ENCODE measurements at places on chromosomes 2 and 18. TPM values are rescaled to one million over a fixed set of nuclear protein-coding genes. Genes with fewer than 3 reads are reported as not detected.

DNA sequence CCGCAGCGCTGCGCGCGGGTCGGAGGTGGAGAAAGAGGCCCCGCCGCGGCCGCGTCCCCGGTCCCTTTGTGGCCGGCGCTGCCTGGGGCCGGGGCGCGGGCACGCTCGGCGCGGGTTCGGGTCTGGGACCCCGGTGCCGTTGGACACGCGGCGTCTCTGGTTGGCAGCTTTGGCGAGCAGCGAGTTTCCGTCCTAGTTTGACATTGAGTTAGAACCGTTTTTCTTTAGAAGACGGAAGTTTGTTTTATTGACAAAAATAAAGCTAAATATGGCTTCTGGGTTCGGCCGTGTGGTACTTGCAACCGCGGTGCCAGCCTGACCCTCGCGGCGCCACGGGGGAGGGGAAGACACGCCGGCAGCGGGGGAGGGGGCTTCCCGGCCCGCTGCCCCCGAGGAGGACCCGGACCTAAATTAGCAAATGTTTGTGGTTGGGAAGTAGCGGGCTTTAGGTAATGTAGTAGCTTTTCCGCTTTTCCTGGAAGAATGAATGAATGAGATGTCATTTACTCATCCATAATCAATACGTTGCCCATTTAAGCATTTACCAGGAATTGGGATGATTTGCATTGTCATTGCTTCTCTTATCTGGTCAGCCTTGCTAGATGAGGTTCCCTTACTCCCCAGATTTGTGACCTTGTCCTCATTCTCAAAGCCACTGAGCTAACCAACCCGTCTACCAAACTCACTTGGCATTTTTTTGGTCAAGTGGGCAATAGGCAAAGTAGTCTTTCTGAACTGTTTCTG, 530 bp downstream of the GALNT1 start:
- DNase-seq: no peak

DNA sequence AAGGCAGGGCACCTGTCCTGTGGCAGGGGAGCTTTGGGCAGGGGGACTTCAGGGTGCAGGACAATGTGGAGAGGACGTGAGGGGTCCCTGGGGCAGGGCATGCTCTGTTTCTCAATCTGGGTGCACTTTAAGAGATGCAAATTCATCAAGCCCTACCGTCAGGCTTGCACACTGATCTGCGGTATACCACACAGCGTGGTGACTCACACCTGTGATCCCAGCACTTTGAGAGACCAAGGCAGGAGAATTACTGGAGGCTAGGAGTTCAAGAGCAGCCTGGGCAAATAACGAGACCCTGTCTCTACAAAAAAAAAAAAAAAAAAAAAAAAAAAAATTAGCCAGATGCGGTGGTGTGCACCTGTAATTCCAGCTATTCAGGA, 10.2 kb upstream of the GPC1 start:
- DNase-seq: no peak

GRCh38 chr2:191885650-191886049, 38.8 kb upstream of the CAVIN2 start:
- no peak for DNase-seq

GRCh38 chr18:46214435-46214834, 110.2 kb downstream of the HAUS1 start:
- DNase-seq: no peak

GRCh38 chr2:240796543-240797499, 23.2 kb downstream of the KIF1A start:
- no peak for DNase-seq

DNA sequence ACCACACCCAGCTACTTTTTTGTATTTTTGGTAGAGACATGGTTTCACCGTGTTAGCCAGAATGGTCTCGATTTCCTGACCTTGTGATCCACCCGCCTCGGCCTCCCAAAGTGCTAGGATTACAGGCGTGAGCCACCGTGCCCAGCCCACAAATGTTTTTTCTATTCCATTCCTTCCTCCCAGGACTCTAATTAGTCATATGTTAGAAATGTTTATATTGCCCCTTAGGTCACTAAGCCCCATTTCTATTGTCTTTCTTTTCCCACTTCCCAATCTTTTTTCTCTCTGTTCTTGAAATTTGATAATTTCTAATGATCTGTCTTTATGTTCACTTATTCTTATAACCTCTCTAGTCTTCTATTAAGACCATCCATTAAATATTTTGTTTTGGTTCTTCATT, 31.3 kb upstream of the CDCA7 start:
- DNase-seq: no peak

GRCh38 chr2:109062859-109063700, 65.9 kb upstream of the SH3RF3 start:
- no peak for DNase-seq

DNA sequence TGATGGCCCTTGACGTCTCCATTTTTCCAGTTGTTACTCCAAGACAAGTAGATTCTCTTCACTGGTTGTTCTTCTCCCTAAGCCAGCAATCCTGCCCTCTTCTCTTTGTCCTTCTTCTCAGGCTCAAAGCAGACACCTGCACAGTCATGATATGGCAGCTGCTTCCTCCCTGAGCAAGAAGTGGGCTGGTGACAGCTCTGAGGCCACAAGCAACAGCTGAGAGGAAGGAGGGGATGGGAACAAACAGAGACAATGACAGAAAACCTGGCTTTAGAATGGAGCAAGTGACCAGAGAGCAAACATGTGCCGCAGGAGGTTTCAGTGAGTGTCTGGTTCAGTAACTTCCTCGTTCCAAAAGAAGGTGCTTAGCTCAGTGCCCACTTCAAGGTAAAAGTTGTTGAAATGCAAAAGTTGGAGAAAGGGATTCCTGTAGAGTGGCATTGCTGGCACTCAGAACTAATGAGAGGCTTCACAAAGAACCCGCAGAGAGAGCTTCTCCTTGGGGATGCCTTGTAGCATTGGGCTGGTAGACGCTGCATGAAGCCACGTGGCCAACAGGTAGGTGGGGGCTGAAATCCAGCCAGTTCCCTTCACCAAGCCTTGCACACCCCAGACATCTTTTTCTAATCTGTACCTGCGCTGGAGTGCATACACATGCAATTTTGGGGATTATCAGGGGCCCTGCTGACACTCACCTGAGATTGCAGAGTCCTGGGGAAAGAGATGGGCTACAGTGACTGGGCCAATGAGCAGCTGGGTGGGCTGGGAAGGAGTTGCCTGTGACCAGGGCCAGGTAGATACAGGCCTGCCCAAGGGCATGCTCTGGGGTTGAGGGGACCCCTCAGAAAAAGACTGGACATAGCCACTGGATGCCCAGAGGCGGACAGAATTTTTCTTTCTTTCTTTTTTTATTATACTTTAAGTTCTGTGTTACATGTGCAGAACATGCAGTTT, 153.3 kb upstream of the RAB12 start:
- no peak for DNase-seq

DNA sequence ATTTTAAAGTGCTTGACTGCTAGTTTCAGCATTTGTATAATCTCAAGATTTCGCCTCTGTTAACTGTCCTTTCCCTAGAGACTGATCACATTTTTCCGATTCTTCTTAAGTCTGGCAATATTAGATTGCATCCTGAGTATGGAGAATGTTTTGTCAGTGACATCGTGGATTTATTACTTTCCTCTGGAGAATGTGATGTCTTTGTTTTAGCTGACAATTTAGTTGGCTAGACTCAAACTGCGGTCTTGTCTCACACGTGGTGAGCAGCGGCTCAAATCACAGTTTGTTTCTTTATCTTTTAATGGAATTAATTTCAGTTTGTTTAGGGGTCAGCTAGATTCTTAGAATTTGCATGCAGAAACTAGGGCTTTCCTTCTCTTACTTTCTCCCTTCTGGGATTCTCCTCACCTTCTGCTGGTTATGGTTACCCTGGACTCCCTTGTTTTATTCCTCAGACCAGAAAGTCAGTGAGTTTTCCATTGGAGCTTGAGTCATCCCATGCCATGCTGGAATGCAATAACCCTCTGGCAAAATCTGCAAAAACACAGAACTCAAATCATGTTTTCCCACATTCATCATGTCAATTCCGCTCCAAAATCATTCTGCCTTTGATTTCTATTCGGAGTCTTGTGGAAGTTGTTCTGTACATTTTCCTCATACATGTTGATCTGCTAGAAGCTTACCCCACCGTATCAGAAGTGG, 327.2 kb upstream of the TRIB2 start:
- DNase-seq: peak; percentile 47

DNA sequence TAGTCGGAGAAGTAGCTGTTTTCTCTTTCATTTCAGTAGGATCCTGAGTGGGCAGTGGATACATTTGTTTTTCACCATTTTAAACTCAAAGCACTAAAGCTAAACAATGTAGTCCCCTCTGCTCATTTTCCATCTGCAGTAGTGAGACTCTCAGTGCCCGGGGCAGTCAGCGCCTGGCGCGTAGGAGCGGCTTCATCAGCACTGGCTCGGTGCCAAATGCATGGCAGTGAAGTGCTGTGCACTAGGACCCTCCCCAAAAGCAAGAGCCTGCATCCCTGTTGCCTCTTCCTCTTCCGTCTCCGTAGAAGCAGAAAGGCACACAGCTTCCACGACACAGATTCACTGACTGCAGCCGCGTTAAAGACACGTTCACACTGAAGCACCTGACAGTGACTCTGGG, 19.0 kb upstream of the ESPNL start:
- DNase-seq: no peak

- DNase-seq: no peak
These were observed 50.2 kb upstream of the SLC66A3 start for GRCh38 chr2:11104794-11105660.

GRCh38 chr2:40844353-40845277, 392.7 kb upstream of the SLC8A1 start:
- DNase-seq: peak; percentile 39

- DNase-seq: no peak
These were observed 305.7 kb downstream of the DYSF start for GRCh38 chr2:71759060-71759459.

DNA sequence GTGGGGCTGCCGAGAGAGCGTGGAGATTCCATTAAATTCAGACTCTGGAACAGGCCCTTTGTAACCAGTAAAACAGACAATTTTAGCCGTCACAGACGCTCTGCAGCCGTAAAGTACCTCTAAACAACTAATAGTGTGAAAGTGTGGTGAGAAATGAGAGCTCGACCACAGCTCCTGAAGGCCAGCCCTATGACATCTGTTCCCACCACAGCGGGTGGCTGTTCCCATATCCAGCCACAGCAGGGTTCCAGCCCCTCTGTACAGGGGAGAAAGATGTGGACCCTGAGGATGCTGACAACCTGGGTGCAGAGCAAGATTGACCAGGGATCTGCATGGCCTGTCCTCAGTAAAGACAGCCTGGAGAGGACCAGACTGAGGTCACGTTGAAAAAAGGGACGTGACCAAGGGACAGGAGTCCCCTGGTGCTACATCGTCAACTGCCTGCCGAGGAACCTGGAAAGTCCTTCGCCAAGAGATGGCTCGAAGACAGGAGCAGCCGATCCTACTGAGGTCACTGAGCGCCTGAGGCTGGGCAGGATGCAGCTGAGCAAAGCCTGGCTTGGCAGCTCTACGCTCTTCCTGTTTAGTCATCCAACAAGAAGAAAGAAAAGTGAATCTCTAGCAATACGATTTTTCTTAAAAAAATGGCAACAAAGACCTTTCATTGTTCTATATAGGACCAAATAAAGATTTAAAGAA, 831.7 kb downstream of the RNF144A start:
- DNase-seq: no peak

DNA sequence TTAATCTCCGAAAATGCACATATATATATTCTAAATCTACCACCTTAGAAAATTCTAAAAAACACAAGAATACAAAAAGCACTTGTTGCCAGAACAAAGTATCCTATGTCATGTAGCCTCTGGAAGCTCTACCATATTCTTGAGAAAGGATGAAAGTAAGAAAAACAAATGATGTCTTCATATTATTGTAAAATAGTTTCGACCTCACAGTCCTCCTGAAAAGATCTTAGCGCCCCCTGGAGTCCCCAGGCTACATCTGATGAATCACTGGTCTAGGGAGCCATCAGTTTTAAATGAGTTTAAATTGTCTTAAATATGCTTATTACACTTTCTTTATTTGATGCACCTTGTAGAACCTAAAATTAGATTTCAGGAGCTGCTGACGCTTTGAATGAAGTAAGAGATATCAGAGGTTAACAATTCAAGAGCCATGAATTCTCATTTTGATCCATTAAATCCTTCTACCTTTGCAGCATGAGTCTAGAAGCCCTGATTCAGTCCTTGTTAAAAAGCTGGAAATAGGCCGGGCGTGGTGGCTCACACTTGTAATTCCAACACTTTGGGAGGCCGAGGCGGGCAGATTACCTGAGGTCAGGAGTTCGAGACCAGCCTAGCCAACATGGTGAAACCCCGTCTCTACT, 138.8 kb downstream of the MCFD2 start:
- DNase-seq: peak; percentile 57

DNA sequence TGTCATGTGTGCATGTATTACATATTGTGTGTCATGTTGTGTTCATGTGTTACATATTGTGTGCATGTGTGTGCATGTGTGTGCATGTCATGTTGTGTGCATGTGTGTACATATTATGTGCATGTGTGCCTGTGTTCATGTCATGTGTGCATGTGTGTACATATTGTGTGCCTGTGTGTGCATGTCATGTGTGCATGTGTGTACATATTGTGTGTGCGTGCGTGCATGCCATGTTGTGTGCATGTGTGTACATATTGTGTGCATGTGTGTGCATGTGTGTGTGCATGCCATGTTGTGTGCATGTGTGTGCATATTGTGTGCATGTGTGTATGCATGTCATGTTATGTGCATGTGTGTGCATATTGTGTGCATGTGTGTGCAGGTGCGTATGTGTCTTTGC, 267.1 kb downstream of the EIPR1 start:
- no peak for DNase-seq

- no peak for DNase-seq
These were observed 28.7 kb downstream of the CYP26B1 start for GRCh38 chr2:72118951-72119350.

- peak; percentile 31 for DNase-seq
These were observed 54.9 kb downstream of the ACTR2 start for GRCh38 chr2:65282477-65283053.

- DNase-seq: no peak
These were observed 29.6 kb downstream of the ARHGAP15 start for GRCh38 chr2:143158551-143159485.

The CPS1 gene
- total RNA-seq: 38.4 TPM

The ICA1L gene
- total RNA-seq: 3.3 TPM

The ASB18 gene
- not detected for total RNA-seq

The NEU2 gene
- total RNA-seq: not detected

The PLCD4 gene
- 2.9 TPM for total RNA-seq

The CHST10 gene
- total RNA-seq: 11.3 TPM

The ZC3H6 gene
- total RNA-seq: 7.0 TPM

The MFSD2B gene
- 0.05 TPM for total RNA-seq

The POTEI gene
- total RNA-seq: not detected

The APCDD1 gene
- total RNA-seq: under 0.01 TPM

The TDRD15 gene
- total RNA-seq: not detected

The TUBA4B gene
- total RNA-seq: 0.25 TPM

The NCKAP1 gene
- total RNA-seq: 212 TPM

The IL36A gene
- total RNA-seq: not detected
